Activated CD4-positive, alpha-beta memory T cell treated with anti-CD3 and anti-CD28 coated beads for 36 hours (primary cell): ENCODE measurements at places on chromosomes 1 and 21. TPM values are rescaled to one million over a fixed set of nuclear protein-coding genes. Genes with fewer than 3 reads are reported as not detected.

HOOK1 gene
- 13.3 TPM for total RNA-seq

ATAD3C gene
- 1.7 TPM for total RNA-seq

DNA sequence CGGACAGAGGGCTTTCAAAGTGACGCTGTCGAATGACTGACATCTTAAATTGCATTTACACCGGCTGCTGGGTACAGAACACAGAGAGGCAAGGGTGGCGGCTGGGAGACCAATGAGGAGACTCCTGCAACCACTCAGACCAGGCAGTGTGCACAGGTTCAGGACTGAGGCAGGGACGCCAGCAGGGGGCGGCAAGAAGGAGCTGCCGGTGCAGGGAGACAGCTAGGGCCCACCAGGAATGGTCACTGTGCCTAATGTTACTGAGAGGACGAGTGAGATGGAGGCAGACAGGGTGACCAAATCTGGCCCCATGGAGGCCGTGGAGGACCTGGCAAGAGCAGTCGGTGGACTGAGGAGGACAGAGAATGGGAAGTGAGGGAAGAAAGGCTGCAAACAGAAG lies 23.5 kb downstream of the GLIS1 start:
- H3K4me3 ChIP-seq: no peak overlapping the region
- no peaks in the 10 kb centered on the region for H3K4me1 ChIP-seq
- no peaks in the 10 kb centered on the region for H3K36me3 ChIP-seq
- H3K27ac ChIP-seq: no peak overlapping the region

- H3K27me3 ChIP-seq: peaks cover 9% of the 10 kb centered on the region
- DNase-seq: no peak
- H3K4me3 ChIP-seq: no peak overlapping the region
- H3K27ac ChIP-seq: no peak overlapping the region
Observed at GRCh38 chr1:1021920-1022259, 2.0 kb downstream of the AGRN start.

DNA sequence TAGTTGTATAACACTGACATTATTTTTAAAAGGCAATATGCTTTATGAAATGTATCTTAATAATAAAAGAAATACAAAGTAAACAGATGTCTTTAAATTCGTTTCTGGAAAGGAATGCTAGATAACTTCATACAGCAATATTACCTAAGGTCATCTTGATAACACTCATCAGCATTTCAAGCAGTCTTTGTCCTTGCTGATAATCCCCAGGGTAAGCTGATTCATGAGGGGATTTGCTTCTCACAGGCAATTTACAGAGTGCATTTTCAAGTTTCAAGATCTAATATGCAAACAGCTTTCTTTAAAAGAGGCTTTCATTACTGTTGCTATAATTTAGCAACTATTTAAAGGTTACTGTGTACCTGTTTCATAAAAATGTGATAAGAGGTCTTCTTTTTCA lies 75.2 kb upstream of the NEK2 start:
- DNase-seq: no peak
- no peak overlapping the region for H3K27ac ChIP-seq
- H3K36me3 ChIP-seq: peaks cover 8% of the 10 kb centered on the region
- peaks cover 7% of the 10 kb centered on the region for H3K4me1 ChIP-seq
